ENCODE measurements at places on chromosomes 3 and 15. TPM values are rescaled to one million over a fixed set of nuclear protein-coding genes. Genes with fewer than 3 reads are reported as not detected.

GRCh38 chr3:65233561-65233960 is 545.8 kb upstream of the ADAMTS9 start:
- no peak for DNase-seq

GRCh38 chr3:138547342-138547975 is 46.6 kb downstream of the CEP70 start:
- no peak for DNase-seq

The NDUFAF3 gene
- total RNA-seq = 129 TPM

The PPP4R2 gene
- 41.1 TPM for total RNA-seq

The PYGO1 gene
- total RNA-seq = 5.4 TPM
